Ammon's horn (tissue), 1 donor: ENCODE measurements at places on chromosomes 1 and 21.
A peak's percentile ranks its signal among the peaks of the same experiment; 100 is the strongest.

GRCh38 chr1:198047913-198048312, 108.9 kb upstream of the NEK7 start:
- DNase-seq, result no peak

- no peak for DNase-seq
Observed at GRCh38 chr1:41046347-41046775, 24.8 kb upstream of the SLFNL1 start.

GRCh38 chr1:27366411-27367159, at the start of gene MAP3K6:
Gene MAP3K6 (minus strand): TSS chr1:27366961. CDS start chr1:27366597, 364 bp downstream.
- DNase-seq, result peak; percentile 64

DNA sequence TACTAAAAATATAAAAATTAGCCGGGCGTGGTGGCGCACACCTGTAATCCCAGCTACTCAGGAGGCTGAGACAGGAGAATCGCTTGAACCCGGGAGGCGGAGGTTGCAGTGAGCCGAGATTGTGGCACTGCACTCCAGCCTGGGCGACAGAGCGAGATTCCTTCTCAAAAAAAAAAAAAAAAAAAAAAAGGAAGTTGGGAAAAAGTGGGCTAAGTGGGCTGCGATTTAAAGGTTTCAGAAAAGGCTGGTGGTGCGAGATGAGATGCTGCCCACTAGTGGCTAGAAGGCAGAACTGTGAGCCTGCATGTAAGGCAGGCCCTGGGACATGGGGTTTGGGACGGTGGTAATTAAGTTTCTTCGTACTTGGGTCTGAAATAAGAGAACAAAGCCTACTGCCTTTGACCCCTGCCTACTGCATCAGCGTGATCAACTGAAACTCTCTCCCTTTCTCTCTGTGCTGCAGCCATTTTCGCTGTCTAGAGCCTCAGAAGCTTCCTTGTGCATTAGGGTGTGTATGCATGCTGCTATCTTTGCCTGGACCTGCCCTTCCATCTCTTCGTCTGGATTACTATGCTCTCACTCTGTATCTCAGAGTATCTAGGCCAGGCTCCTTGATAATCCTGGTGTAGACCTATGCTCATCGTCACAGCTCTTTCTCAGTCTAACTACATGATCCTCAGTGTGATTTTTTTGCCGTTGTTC, 12.4 kb downstream of the FMOD start:
- DNase-seq, result peak; percentile 88

GRCh38 chr1:31373056-31373896, at the start of gene FABP3:
Gene FABP3 (minus strand): TSS chr1:31373076. CDS start chr1:31373014, 62 bp downstream.
- DNase-seq, result peak; percentile 81

GRCh38 chr1:100883963-100884362, 10.7 kb downstream of the EXTL2 start:
- peak; percentile 45 for DNase-seq

- no peak for DNase-seq
Observed at GRCh38 chr1:231899713-231900435, 273.3 kb downstream of the DISC1 start.

DNA sequence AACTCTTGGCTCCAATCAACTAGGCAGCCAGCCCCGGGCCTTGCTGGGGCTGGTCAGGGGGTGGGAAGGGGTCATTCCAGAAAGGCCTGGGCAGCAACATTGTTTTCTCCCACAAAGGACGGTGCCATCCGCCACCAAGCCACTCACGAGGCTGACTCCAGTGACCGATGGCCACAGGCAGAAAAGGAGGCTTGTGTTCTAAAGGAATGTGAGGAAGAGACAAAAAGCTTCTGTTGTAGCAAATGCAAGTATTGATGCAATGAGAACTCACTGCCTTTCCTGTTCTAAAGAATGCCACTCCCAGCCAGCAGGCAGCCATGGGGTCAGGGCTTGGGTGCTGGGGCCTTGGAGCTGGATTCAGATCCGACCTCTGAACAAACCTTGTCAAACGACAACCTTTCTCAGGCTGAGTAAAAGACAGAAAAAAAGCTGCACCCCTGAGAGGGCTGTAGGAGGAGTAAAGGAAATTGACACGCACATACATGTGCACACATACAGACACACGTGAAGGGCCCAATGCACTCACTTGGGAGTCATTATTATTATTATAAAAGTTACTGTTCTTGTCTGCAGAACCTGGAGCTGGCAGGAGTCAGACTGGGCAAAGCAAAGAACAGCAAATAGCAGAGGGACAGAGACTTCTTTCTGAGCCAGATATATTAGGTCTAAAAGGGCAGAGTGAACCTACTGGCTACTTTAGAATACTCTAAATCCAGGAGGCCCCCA, 13.9 kb upstream of the PRMT2 start:
- DNase-seq, result peak; percentile 93

DNA sequence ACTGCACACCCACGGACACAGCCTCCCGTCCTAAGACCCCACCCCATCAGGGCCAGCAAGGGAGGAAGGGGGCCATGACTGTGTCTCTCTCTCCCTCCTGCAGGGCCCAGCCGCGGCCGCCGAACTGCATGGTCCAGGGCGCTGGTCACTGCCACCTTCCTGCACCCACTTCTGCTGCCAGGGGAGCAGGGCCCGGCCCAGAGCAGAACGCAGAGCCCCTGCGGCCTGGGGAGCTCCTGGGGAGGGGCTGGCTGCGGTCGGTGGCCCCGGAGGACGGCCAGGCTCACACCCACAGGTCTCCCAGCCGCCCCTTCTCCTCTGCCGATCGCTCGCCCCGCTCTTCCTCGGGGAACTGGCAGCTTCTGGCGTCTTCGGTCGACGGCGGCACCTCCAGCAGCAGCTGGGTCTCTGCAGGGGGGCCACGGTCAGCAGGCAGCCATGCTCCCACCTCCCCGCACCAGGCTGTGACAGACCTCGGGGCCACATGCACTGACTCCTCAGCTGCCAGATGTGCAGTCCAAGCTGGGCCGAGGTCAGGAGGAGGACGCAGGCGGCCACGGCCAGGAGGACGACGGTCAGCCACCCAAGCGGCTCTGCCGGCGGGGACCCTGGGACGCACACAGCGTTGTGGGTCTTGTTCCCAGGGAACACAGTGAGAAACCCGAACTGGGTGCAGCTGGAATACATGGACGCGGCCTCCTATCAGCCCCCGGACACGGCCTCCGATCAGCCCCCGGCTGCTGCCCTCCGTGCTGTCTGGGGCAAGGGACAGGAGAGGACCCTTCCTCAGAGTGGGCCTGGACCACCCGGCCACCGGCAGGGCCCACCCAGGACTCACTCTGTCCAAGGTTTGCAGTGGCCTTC, 2.6 kb downstream of the TNFRSF18 start:
- DNase-seq, result no peak

- no peak for DNase-seq
Observed at GRCh38 chr1:177589166-177589565, 380.7 kb downstream of the SEC16B start.

DNA sequence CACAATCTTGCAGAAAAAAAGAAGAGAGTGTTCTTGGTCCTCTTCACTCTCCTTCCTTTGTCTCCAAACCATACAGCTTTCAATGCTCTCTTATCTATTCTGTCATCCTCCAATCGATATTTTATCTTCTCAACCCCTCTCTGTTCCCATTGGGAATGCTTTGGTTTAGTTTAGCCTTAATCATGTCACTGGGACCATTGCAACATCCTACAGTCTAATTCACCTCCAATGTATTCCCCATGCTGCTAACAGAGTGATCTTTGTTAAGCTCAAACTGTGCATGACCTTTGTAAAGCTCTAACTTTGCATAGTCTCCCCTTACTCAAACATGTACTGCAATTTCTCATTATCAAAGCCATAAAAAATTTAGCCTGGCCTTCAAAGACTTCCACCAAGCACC, 2.9 kb downstream of the MPL start:
- DNase-seq, result no peak

DNA sequence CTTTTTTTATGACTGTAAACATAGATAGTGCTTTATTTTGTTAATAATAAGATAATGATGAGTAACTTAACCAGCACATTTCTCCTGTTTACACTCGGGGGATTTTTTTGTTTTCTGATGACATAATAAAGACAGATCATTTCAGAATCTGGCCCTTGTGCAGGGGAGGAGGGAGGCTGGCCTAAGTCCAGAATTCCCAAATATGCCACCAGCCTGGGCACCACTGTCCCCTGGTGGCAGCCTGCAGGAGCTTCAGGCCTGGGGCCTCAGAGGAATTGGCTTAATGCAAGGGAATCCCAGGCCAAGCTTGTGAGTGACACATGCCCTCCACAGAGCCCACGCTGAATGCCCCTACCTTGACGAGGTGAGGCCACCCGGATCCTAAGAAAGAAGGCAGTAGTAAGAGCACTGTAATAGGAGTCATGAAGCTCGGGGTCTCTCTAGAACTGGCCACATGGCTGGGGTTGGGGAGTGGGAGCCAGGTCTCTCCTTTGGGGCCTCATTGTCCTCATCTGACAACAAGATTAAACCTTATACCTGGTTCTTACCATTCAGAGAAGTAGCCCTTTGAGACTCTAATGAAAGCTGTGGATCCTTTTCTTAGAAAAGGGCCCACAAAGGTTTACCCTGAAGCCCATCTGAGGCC, 24.1 kb downstream of the ETNK2 start:
- peak; percentile 77 for DNase-seq

GRCh38 chr1:75796376-75797272, at the start of gene MSH4:
Gene MSH4 (plus strand): TSS chr1:75796882. CDS start chr1:75796986, 104 bp downstream.
- DNase-seq, result no peak

DNA sequence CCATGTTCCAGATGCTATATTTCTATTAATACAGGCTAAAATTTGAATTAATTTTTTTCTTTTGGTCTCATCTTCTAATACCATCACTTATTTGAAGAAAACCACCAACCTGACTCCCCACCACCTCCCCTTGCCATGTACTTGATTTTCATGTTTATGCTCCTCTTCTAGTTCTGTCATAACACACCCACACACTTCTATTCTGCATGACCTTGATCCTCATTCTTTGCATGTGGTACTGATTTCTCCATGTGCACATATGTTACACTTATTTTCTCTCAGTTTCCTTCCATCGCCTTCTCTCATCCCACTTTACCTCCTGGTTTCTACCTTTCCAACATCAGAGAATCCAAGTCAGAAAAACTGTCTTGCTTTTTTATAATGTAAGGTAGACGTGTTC, 78.9 kb upstream of the ARID1A start:
- DNase-seq, result no peak

- DNase-seq, result peak; percentile 48
Observed at GRCh38 chr1:85297855-85298629, 21.6 kb upstream of the BCL10 start.

DNA sequence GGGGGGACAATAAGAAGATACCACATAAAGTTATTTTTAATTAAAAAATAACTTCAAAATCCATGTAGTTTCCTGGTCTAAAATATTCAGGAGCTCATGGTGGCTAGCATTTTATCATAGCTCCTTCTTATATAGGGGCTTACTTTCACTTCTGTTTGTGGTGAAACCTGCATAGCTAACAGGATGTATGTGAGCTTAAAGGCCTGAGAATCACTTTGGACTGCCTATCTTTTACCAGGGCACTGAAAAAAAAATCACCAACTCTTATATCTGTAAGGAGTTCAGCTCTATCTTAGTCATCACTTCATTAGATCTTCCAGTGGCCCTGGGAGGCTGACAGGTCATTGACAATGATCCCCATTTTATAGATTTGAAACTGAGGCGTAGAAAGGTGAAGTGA, 21.3 kb downstream of the UROD start:
- DNase-seq, result no peak

DNA sequence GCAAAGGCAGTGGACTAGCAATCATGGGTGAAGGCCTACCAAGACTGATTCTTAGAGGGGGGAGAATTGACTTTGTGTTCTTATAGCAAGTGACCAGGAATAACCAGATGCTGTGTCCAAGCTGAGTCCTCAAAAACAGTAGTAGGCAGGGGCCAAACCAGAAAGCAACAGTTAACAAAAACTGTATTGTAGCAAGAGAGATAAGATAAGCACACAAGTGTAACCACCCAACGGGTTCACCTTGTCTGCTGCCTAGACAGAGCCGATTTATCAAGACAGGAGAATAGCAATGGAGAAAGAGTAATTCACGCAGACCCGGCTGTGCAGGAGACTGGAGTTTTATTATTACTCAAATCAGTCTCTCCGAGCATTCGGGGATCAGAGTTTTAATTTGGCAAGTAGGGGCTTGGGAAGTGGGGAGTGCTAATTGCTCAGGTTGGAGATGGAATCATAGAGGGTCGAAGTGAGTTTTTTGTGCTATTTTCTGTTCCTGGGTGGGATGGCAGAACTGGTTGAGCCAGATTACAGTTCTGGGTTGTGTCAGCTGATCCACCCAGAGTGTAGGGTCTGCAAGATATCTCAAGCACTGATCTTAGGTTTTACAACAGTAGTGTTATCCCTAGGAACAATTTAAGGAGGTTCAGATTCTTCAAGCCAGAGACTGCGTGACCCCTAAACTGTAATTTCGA, 8.3 kb upstream of the CSRP1 start:
- DNase-seq, result no peak

DNA sequence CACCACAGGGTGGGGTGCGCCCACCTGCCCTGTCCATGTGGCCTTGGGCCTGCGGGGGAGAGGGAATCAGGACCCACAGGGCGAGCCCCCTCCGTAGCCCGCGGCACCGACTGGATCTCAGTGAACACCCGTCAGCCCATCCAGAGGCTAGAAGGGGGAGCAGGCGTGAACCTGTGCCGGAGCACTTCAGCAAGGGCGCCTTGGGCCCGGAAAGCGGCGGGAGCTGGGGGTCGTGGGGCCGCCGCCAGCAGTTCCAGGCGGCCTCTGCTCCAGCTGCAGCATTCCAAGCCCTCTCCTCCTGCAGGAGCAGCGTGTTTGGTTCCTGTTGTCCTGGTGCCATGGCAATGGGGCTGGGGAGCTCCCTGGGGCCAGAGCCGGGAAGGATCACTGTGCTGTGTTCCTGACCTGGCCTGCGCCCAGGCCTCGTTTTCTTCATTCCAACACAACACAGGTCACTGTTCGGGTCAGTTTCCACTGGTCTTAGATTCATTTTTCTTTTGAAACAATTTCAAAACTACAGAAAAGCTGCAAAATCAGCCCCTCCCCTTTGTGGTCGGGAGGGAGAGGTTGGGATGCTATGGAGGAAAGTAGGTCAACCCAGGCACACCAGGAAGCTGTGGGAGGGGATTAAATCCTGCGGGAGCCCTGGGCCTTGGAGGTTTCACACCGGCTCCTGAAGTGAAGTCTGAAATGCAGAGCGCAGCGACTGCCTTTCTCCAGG, 18.8 kb downstream of the SLX9 start:
- DNase-seq, result no peak

DNA sequence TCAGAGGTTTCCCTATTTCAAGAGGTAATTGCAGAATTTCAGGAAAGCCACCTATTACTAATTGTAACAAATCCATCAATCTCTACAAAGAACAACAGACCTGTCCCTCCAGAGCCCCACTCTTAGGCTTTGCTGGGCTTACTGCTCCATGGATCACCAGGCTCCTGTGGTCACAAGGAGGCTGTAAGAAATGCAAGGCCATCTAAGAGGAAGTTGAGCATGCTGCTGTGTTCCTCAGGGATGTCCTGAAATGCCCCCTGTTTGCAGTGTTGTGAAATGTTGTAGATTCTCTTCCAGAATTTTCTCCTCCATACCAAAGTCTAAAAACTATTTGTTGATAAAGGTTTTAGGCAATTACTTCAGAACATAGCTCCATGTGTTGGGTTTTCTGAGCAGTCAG, 24.4 kb upstream of the DUSP23 start:
- DNase-seq, result peak; percentile 16

- DNase-seq, result no peak
Observed at GRCh38 chr1:240998024-240998423, 359.0 kb downstream of the RGS7 start.
